Activated CD4-positive, alpha-beta T cell treated with anti-CD3 and anti-CD28 coated beads for 36 hours (primary cell): ENCODE measurements at places on chromosomes 2 and 18.

DNA sequence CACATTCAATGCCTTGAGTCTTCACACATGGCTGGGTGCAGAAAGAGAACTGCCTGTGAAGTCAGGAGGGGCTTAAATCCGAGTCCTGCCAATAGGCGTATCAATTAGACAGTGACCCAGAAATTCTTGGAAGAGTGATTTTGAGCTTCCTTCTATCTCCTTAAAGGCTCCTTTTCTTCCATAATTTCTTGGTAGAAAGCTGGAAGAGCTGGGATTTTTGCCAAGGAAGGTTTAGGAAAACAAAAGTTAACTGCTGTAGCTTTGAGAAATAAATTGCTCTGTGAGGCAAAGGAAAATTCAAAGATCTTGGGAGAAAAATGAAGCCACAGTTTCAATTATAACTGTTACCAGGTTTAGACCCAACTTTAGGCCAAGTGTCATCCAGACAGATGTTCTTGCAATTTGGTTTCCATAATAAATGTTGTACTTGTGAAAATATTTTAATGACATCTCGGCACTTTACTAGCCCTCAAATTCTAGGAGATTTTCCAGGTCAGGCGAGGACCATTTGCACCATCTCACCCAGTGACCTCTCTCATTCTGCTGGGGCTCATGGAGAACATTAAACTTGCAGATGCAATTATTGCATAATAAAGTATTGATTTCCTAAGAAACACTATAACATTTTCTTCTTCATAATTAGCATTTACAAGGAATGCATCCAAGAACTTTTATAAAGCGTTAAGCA lies 329.7 kb upstream of the MEIS1 start:
- no peak overlapping the region for H3K4me3 ChIP-seq
- no peak for DNase-seq
- H3K4me1 ChIP-seq = no peaks in the 10 kb centered on the region
- no peaks in the 10 kb centered on the region for H3K36me3 ChIP-seq
- no peak overlapping the region for H3K27ac ChIP-seq

- peak overlapping the region; percentile 79 for H3K27ac ChIP-seq
- DNase-seq = peak; percentile 61
- peaks cover 3% of the 10 kb centered on the region for H3K36me3 ChIP-seq
- peaks cover 68% of the 10 kb centered on the region for H3K4me1 ChIP-seq
- peak overlapping the region; percentile 22 for H3K4me3 ChIP-seq
Measured at GRCh38 chr2:134218930-134219658, 34.8 kb upstream of the MGAT5 start.

DNA sequence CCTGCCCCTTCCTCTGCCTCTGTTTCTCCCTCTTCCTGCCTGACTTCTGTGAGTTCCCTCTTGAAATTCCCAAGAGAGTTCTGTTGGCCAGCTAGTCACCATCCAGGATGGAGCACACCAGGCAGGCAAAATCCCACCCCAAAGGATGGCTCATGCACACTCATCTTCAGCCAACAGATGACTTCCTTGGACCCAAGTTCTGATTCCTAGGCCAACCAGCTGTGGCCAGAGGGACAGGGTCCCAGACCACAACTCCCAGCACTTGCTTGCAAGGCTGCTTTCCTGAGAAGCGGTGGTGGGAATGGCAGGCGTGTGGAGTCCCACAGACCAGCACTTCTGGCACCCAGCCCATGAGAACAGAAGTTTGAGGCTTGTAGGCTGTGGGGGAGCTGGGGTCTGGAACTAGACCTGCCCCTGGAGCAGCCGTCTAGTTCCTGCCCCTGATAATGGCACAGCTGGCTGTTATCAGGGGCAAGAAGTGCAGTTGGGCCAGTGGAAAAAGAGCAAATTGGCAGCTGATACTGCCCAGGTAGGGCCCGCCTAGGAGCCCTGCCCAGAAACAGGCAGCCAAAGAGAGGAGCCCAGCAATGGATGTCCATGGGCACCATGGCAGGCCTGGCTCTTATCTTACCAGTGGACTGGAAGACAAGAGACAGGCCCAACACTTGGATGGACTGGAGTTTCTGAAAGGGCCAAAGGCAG lies 56.7 kb downstream of the CYP26B1 start:
- no peak overlapping the region for H3K27ac ChIP-seq
- peaks cover 1% of the 10 kb centered on the region for H3K27me3 ChIP-seq
- no peak overlapping the region for H3K4me3 ChIP-seq
- no peaks in the 10 kb centered on the region for H3K36me3 ChIP-seq
- no peaks in the 10 kb centered on the region for H3K4me1 ChIP-seq

- H3K36me3 ChIP-seq = no peaks in the 10 kb centered on the region
- H3K27ac ChIP-seq = peak overlapping the region; percentile 63
- H3K27me3 ChIP-seq = peaks cover 37% of the 10 kb centered on the region
Measured at GRCh38 chr18:61893309-61893970, 633 bp upstream of the RNF152 start.

DNA sequence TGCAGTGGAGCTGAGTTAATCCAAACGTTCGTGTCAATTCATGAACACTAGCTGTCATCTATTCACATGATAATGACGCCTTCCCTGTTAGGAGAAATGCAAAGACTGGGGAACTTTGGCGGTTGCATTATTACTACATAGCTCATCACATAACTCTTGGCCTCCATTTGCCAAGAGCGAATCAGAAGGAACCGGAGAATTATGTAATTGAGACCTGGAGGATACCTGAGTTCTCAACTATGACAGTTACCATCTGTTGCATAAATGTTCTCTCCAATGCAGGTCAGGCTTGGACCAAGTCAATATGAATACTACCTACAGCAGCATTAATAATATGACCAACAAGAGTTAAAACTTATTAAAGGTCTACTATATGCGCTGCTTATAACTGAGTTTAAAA lies 274.5 kb downstream of the CLIP4 start:
- H3K36me3 ChIP-seq = no peaks in the 10 kb centered on the region
- H3K27me3 ChIP-seq = peaks cover 11% of the 10 kb centered on the region
- H3K4me3 ChIP-seq = no peak overlapping the region
- H3K27ac ChIP-seq = no peak overlapping the region

- no peaks in the 10 kb centered on the region for H3K4me1 ChIP-seq
- no peak overlapping the region for H3K27ac ChIP-seq
- no peaks in the 10 kb centered on the region for H3K36me3 ChIP-seq
- H3K27me3 ChIP-seq = no peaks in the 10 kb centered on the region
- DNase-seq = no peak
Measured at GRCh38 chr2:150409196-150409595, 78.3 kb downstream of the RND3 start.

DNA sequence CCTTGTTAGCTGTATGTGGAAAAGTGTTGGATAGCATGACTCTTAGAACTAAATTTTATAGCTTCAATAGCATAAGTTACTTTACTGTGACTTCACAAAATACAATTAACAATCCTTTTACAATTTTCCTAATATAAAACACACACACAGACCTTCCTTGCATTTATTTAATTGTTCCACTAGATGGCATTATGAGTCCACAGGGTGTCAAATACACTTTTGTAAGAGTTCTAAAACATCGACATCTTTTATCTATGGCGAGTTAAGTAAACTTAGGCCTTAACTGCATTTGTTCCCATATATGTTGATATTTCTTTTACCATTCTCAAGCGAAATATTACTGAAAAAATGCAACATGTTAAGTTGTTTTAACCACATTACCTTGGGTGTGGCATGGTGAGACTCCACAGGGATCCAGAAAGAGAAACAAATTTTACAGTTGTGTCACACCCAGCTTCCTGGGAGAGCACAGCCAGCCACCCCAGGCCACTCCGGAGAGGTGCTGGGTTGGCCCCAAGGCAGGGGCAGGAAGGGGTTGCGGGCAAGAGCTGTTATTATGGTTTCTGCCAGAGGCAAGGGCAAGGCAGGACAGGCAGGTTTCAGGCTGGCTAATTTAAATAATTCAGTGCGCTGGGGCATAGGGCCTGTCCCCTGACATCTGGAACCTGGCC lies 312.4 kb upstream of the MC4R start:
- no peak for DNase-seq
- H3K4me3 ChIP-seq = no peak overlapping the region
- H3K36me3 ChIP-seq = no peaks in the 10 kb centered on the region
- no peak overlapping the region for H3K27ac ChIP-seq

- peak overlapping the region; percentile 98 for H3K27ac ChIP-seq
- H3K36me3 ChIP-seq = peaks cover 34% of the 10 kb centered on the region
- no peaks in the 10 kb centered on the region for H3K27me3 ChIP-seq
- H3K4me1 ChIP-seq = peaks cover 36% of the 10 kb centered on the region
Measured at GRCh38 chr2:60882971-60883753, 1.8 kb downstream of the REL start.

DNA sequence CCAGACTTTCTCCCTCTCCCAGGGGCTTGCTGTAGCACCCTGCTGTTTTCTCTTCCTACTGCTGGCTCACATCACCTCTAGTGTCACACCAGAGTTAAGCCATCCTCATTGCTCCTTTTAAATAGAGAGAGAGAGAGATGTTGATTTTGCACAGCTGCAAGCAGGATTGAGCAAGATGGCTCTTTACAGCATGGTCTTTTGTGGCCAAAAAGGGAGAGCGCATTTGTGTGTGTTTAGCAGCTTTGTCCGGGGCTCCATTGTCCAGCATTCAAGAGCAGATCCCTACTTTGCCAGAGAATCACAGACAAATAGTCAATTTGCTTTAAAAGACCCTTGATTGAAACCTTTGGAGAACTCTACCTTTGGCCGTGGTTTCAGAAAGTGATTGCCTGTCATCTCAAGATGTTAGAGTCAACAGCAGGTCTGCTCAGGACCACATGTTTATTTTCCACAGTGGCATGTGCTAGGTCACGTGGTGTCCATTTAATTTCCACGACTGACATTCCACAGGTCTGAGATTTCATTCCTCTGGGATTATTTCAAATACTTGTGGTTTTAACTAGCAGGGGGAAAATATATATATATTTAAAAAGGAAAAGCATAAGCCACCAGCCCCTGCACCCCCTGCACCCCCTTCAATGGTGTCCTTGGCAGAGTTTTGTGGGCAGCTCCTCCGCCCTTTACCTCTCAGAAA lies 359.9 kb upstream of the SLC14A2 start:
- no peaks in the 10 kb centered on the region for H3K4me1 ChIP-seq
- no peak for DNase-seq
- H3K27ac ChIP-seq = no peak overlapping the region
- no peak overlapping the region for H3K4me3 ChIP-seq

GRCh38 chr2:65261676-65262075 lies 34.0 kb downstream of the ACTR2 start:
- peaks cover 24% of the 10 kb centered on the region for H3K4me1 ChIP-seq
- H3K4me3 ChIP-seq = no peak overlapping the region
- peaks cover 47% of the 10 kb centered on the region for H3K36me3 ChIP-seq
- no peaks in the 10 kb centered on the region for H3K27me3 ChIP-seq

- no peaks in the 10 kb centered on the region for H3K4me1 ChIP-seq
- H3K27me3 ChIP-seq = no peaks in the 10 kb centered on the region
- H3K36me3 ChIP-seq = peaks cover 22% of the 10 kb centered on the region
- no peak overlapping the region for H3K27ac ChIP-seq
- DNase-seq = no peak
Measured at GRCh38 chr2:239355139-239355538, 45.7 kb downstream of the HDAC4 start.

DNA sequence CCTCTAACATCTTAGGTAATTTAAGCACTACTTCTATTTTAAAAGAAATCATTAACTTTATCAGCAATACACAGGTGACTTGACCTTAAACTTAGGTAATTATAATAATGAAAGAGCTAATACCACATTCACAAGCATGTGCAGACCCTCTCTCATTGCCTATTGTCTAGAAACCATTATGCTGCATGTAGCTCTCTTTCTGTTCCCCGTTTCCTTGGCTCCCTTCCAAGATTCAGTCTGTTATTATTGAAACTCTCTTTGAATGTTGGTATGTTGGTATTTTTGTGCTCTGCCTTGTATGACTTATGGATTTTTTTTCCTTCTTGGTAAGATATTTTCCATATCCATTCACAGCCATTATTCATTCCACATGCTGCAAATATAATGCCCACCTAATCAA lies 201.2 kb downstream of the CDCA7 start:
- H3K27ac ChIP-seq = no peak overlapping the region
- no peak overlapping the region for H3K4me3 ChIP-seq
- peaks cover 5% of the 10 kb centered on the region for H3K4me1 ChIP-seq
- no peaks in the 10 kb centered on the region for H3K36me3 ChIP-seq

DNA sequence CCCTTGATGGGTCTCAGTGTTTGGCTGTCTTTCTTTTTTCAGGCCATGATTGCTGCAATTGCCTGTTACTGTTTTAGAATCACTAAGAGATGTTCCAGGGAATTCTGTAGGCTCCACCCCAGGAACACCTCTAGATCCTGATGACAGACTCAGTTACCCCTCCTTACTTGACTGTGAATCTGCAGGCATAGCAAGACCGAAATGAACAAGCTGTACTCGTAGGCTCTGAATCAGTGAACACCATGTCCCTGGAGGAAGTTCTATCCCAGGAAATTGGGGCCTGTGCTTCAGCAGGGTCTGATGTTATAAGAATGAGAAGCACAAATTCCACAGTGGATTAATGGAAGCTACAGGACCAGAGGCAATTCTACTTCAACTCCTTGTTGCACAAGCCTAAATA lies 148.6 kb downstream of the COPS8 start:
- H3K27ac ChIP-seq = no peak overlapping the region
- H3K27me3 ChIP-seq = peaks cover 23% of the 10 kb centered on the region
- no peaks in the 10 kb centered on the region for H3K36me3 ChIP-seq
- no peak overlapping the region for H3K4me3 ChIP-seq
- no peak for DNase-seq
- H3K4me1 ChIP-seq = no peaks in the 10 kb centered on the region

- no peaks in the 10 kb centered on the region for H3K4me1 ChIP-seq
- H3K36me3 ChIP-seq = peaks cover 2% of the 10 kb centered on the region
- H3K27ac ChIP-seq = no peak overlapping the region
- DNase-seq = no peak
Measured at GRCh38 chr18:79234438-79234837, 161.3 kb upstream of the NFATC1 start.

GRCh38 chr2:222290736-222291484 lies 7.9 kb downstream of the PAX3 start:
- H3K27ac ChIP-seq = no peak overlapping the region
- peaks cover 75% of the 10 kb centered on the region for H3K27me3 ChIP-seq
- H3K4me3 ChIP-seq = no peak overlapping the region
- H3K36me3 ChIP-seq = no peaks in the 10 kb centered on the region
- H3K4me1 ChIP-seq = peaks cover 18% of the 10 kb centered on the region

GRCh38 chr2:143698352-143698751 lies 569.1 kb downstream of the ARHGAP15 start:
- peaks cover 19% of the 10 kb centered on the region for H3K36me3 ChIP-seq
- peak overlapping the region; percentile 65 for H3K27ac ChIP-seq
- DNase-seq = no peak
- H3K4me3 ChIP-seq = no peak overlapping the region
- peaks cover 58% of the 10 kb centered on the region for H3K4me1 ChIP-seq

- peaks cover 32% of the 10 kb centered on the region for H3K4me1 ChIP-seq
- no peak overlapping the region for H3K4me3 ChIP-seq
- H3K36me3 ChIP-seq = peaks cover 3% of the 10 kb centered on the region
- H3K27ac ChIP-seq = peak overlapping the region; percentile 73
Measured at GRCh38 chr2:8608411-8608954, 73.4 kb upstream of the ID2 start.

- no peak overlapping the region for H3K4me3 ChIP-seq
- no peaks in the 10 kb centered on the region for H3K36me3 ChIP-seq
- H3K27me3 ChIP-seq = peaks cover 62% of the 10 kb centered on the region
- no peak overlapping the region for H3K27ac ChIP-seq
- peaks cover 11% of the 10 kb centered on the region for H3K4me1 ChIP-seq
- DNase-seq = peak; percentile 81
Measured at GRCh38 chr2:218962859-218963492, 3.5 kb downstream of the CDK5R2 start.
